ENCODE measurements at places on chromosomes 3 and 15.

DNA sequence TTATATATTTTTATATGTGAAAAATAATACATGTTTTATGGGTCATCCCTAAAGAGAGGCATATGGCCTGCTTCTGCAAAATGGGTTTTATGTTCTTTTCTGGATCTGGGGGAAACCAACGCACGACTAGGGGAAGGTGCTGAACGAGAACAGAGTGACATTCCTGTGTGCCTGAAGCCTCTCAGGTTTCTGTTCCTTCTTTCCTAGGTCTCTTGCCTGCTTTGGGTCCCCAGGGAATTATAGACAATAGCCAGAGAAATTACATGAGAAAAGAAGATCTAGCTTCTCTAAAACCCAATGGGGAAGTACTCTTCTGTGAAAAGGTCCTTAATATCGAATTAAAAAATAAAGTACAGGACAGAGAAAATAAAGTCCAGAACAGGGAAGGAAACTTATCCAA, 66.5 kb downstream of the IGSF11 start:
- no peak for DNase-seq

DNA sequence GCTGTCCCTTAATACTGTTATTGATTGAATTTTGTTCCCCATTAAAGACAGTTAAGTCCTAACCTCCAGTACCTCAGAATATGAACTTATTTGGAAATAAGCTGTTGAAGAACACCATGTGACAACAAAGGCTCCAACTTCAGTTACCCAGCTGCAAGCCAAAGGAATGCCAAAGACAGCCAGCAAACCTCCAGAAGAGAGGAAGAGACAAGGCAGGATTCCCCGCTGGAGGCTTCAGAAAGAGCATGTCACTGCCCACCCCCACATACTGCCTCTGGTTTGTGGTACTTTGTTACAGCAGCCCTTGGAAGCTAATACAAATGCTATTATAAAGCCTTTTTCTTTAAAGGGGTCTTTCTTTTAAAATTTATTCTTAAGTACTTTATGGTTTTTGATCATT, 18.4 kb upstream of the NEK10 start:
- peak; percentile 14 for DNase-seq

GRCh38 chr3:14461748-14462324, 59.4 kb downstream of the SLC6A6 start:
- peak; percentile 52 for DNase-seq

GRCh38 chr3:66423791-66424190, 77.0 kb downstream of the LRIG1 start:
- peak; percentile 82 for DNase-seq

DNA sequence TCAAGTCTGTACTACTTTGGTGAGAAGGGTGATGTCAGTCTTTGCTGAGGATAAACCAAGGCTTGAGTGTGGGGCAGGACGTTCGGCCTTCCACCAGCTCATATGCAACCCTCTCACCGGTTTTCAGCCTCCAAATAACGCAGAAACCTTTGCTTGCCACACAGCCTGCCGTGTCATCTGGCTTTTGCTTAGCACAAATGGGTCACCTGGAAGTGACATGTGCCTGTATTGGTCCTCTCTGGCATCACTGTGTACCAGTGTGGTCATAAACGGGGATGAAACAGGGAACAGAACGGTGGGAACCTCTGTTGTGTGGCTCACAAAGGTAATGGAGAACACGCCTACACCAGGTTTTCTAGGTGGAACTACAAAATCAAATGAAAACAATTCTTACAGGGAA, 7.1 kb downstream of the POMGNT2 start:
- no peak for DNase-seq

DNA sequence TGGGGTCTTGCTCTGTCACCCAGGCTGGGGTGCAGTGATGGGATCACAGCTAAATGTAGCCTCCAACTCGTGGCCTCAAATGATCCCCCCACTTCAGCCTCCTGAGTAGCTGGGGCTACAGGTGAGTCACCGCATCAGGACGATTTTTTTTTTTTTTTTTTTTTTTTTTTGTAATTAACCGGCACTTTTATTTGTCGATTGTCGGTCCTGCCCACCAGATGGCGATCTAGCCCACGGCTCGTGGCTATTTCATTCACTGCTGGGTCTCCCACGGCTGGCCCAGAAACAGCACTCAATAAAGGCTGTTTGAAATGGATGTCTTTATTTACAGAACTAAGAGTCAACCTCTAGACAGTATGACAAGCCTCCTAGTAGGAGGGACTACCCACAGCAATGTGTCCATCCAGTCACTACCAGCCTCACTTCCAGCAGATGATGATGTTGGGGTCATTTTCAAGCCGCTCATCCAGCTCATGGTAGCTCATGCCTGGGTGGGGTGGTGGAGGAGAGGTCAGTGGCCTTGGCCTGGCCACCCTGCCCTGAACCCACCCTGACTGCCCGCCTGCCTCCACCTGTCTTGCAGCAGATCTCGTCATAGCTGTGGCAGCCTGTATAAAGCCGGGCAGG, 1.8 kb upstream of the ZMYND10 start:
- DNase-seq = peak; percentile 31

Measured in astrocyte (in vitro differentiated cells and primary cell).